NCI-H510A (cell line): ENCODE measurements at places on chromosomes 3 and 15.

- no peak for DNase-seq
Measured at GRCh38 chr3:78580681-78581080, 1187.1 kb downstream of the ROBO1 start.

GRCh38 chr3:35071772-35072171 lies 567.6 kb upstream of the ARPP21 start:
- DNase-seq = no peak

DNA sequence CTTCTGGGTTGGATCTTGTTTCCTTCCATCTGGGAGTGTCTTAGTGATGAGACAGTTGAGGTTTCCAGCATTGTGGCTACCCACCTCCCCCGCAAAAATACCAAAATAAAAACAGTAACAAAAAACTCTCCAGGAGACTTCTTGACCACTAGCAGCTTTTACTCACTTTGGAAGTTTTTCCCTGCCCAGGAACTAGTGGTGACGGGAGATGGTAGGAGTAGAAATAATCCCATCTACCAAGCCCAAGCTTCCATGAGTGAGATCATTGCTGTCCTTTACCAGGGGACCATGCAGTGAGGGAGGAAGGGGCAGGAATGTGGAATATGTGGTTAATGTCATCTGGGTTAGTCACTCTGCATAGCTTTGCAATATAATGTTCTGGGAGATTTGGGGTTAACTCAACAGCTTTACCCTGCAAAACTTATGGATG lies 187.7 kb downstream of the ITPR1 start:
- DNase-seq = no peak

DNA sequence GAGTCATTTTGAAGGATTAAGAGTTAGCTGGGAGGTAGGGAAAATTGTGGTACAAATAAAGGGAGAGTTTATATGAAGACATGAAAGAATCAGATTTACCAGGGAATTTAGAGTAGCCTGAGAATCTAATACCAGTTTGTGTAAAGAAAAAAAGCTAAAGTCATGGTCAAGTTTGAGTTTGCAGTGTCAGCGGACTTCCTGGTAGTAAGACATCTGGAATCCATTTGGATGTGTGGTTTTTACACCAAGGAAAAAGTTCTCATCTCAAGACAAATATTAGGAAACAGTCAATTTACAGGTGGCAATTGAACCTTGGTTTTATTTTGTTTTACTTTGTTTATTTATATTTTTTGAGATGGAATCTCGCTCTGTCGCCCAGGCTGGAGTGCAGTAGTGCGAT lies 1.5 kb upstream of the P2RY12 start:
- no peak for DNase-seq

DNA sequence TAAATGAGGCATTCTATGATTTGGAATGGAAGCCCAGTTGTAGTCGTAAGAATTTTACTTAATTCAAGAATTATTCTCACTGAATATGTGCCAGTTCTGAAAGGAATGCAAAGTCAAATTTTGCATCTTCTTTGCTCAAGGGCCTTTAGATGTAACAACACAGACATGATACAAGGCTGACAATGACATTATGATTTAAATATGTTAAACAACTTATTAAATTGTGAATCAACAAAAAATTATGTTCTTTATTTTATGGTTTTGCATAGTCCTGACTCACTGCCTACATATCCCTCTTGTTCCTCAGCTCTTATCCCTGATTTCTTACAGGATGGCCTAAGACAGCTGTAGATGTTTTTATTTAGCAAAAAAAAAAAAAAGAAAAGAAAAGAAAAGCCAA lies 170.9 kb upstream of the NR2E3 start:
- DNase-seq = no peak

GRCh38 chr15:51846463-51847230 lies 17.2 kb downstream of the TMOD3 start:
- DNase-seq = no peak

GRCh38 chr15:44727485-44728231 lies 8.7 kb upstream of the TRIM69 start:
- no peak for DNase-seq

- DNase-seq = no peak
Measured at GRCh38 chr3:132342183-132342582, 25.0 kb downstream of the ACP3 start.

DNA sequence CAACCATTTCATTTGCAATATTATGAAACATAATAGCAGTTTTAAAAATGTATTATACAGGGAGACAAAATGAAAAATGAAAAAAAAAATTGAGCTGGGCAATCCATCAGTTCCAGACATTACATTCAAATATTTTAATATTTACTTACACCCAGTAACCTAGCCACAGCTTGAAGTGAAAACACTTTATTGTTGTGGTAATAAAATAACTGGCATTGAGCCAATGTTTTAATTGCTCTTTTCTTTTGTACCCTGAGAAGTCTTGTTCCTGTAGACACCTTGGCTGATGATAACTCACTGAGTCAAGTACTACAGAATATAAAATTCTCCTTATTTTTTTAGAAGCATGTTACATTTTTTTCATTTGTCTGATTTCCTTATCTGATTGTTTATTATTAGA lies 180.6 kb downstream of the ROBO1 start:
- DNase-seq = no peak

DNA sequence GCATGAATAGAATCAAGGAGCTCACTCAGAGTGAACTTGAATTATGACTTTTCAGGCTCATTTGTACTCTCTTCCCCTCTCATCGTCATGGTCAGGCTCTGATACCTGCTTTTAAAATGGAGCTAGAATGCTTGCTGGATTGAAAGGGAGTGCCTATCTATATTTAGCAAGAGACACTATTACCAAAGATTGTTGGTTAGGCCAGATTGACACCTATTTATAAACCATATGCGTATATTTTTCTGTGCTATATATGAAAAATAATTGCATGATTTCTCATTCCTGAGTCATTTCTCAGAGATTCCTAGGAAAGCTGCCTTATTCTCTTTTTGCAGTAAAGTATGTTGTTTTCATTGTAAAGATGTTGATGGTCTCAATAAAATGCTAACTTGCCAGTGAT lies 9.6 kb downstream of the CCNDBP1 start:
- DNase-seq = no peak

DNA sequence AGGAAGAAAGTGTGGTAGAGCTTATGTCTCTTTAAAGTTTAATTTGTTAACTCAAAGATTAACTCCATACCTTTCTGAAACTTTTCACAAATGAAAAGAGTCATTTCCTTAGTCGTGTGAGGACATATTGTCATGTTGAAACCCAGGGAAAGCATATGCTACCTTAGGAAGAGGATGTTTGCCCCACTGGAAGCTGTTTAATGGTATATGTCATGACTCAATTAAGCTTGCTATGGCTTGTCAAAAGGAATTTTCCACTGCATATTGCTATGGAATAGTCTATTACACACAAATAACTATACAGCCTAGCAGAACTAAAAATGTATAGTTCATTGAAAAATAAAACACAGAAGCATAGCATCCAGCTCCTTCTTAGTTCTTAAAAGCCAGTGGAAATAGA lies 69.9 kb downstream of the NSUN3 start:
- no peak for DNase-seq

DNA sequence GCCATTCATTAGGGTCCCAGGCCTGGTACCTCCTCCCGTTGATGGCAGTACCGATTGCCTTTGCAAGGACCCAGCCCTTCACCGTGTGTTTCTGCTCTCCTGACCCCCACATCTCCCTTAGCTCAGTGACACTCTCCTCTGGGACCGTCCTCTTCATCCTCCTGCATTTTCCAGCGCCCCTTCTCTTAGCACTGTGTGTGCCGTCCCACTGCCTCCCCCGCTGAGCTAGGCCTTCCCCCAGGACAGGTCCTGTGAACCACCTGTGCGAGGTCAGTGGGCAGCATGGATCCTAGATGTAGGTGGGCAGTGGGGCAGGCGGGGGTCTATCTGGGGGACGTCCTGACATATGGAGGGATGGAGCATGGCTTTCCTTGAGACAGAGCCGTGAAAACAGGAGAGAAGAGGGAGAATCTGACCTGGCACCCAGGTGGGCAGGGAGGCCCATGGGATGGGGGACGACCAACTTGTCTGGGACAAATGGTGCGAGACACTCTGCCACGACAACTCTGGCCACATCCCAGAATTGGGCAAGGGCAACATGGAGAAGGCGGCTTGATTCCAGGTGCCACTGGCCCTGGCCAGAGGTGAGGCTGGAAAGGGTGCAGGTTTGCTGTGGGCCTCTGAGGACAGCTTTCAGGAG lies 87.7 kb upstream of the ALDH1L1 start:
- no peak for DNase-seq

DNA sequence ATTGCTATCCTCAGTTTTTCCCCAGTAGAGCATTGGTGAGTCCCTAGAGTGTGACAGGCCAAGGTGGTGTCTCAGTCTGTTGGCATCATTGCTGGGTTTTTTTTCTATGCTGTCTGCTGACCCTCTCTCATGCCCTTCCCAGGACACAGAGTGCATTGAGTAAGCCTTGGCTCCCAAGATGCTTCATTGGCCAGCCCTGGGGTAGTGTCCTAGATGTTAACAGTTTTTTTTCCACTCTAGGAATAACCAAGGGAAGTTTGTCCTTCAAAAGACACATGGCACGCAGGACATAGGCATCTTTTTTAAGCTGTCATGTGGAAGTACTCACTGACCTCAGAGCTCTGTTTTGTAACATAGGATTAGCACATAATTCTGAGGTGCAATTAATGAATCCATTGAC lies 19.5 kb downstream of the ADAMTSL3 start:
- no peak for DNase-seq

DNA sequence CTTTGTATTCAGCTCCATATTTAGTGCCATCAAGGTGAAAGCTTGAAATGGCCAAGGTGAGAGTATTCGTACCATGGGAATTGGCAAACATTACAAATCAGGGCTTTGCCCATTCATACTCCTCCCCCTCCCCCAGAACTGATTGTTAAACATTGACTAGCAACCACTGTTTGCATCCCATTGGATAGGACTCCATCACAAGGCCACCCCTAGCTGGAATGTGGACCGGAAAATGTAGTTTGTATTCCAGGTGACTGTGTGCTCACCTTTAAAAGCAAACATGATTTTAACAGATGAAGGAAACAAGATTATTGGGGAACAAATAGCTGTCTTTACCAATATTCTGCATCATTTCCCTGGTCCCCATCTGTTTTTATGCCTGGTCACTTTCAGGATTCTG lies 14.1 kb downstream of the ST3GAL6 start:
- DNase-seq = no peak

DNA sequence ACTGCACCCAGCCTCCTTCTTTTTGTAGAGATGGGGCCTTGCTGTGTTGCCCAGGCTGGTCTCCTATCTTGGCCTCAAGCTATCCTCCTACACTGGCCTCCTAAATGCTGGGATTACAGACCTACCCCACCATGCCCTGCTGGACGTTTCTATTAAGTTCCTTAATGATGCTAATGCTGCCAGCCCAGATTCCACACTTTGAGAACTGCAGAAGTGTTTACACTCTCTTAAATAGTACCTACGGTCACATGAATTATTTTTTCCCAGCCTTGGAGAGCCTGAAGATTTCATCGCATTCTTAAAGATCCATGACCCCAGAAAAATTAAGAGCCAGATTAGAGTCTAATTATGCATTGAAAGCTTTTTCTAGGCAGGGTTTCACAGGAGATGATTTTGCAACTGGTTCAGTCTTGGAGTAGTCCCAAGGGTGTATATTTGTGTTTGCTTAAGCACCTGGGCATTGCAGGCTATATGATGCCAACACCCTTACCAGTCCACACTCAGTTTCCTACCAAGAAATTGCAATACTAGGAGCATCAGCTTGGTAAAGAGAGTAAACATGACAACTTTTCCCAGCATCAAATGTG lies 36.6 kb downstream of the TM4SF4 start:
- no peak for DNase-seq

- DNase-seq = no peak
Measured at GRCh38 chr15:41423979-41424659, 7.2 kb downstream of the RTF1 start.

DNA sequence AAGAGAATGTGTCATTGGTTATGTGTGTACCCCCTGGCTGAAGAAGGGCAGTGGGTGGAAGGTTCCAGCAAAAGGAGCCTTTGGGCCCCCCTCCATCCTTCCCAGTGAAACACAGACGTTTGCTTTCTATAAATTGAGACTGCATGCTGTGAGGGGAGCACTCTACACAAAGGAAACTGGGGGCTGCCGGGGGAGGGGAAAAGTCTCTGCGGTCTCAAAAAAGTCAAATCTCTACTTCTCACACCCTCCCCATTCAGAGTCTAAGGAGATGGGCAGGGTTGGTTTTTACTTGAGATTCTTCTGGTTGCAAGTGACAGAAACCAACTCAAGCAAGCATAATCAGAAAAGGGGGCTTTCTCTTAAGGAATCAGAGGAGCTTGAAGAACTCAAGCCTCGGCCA lies 50.1 kb upstream of the TLE3 start:
- DNase-seq = no peak

- DNase-seq = no peak
Measured at GRCh38 chr3:114418107-114418506, 124.3 kb downstream of the TIGIT start.

DNA sequence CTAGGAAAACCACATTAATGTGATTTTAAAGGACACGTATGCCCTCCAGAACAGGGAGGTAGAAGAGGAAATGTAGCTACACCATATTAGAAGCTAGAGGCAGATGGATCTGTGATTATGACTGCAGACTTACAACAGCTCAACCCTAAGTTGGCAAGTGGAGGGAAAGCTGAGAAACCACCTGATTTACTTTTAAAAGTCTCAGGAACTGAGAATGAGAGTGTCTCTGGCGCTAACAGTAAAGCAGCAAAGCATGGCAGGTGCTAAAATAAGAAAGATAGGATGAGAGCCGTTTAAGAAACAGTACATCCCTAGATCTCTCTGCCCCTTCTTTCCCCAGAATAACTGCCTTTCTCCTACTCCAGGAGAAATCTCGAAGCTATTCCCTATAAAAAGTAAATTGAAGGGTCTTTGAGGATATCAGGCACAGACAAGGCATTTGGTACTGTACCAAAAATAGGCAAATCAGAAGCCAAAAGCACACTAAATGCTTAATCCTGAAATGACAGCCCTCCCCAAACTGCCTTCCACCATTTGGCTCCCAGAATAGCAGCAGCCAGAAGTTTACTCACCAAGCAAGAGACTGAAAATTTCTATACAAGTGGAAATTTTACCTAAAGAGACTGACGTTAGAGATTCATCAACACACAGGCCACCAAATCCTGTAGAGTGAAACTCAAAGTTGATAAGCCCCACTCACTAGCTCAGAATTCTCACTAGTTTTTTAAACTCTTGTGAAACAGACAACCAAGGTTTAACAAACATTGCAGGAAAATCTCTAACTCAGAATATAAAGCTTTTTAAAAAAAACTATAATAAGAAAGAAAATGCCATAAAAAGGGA lies 34.3 kb upstream of the PARP14 start:
- DNase-seq = no peak

GRCh38 chr15:66957431-66957720 lies 108.0 kb upstream of the SMAD3 start:
- DNase-seq = no peak

- no peak for DNase-seq
Measured at GRCh38 chr3:56677286-56677685, 5.8 kb downstream of the TASOR start.

- no peak for DNase-seq
Measured at GRCh38 chr3:31027191-31027761, 132.8 kb upstream of the GADL1 start.

- no peak for DNase-seq
Measured at GRCh38 chr3:184305577-184305976, 6.5 kb downstream of the PSMD2 start.
